CD4-positive, CD25-positive, alpha-beta regulatory T cell (primary cell): ENCODE measurements at places on chromosomes 2 and 18.
A peak's percentile ranks its signal among the peaks of the same experiment; 100 is the strongest.

DNA sequence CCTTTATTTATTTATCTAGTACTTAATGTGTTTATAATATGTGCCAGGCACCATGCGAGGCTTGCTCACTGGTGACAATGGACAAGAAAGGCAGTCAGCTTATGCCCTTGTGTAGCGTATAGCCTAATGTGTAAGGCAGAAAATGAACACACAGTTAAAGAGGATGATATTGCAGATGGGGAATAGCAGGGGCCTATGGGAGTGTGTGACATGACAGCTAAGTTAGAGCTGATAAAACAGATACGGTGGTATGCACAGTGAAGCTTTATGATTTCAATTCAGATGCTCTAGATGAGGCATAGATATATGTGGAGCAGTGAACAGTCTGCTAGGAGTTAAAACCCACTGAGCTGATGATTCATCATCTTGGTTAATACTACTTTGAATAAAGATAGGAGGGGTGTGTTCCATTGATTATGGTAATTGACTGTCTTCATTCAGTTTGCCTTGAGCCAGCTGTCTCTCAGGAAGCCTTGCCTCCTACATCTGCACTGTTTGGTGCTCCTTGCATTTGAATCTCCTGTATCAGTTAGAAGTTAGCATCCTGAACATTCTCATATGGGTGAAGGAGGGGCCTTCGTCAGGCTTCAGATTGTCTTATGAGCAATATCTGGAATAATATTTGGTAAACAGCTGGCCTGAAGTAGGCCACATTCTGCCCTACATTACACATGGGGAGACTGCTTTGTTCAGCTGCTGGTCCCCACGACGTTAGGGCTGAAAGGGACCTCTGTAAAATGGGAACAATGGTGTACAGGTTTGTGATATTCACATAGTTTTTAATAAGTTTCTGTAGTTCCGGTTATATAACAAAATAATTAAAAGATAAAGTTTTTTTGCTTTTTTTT is 13.2 kb downstream of the MAP4K4 start:
- DNase-seq: no peak

GRCh38 chr2:182077023-182077422 is 91.4 kb downstream of the PPP1R1C start:
- no peak for DNase-seq

- DNase-seq: no peak
These were observed 305.7 kb downstream of the DYSF start for GRCh38 chr2:71759060-71759459.

DNA sequence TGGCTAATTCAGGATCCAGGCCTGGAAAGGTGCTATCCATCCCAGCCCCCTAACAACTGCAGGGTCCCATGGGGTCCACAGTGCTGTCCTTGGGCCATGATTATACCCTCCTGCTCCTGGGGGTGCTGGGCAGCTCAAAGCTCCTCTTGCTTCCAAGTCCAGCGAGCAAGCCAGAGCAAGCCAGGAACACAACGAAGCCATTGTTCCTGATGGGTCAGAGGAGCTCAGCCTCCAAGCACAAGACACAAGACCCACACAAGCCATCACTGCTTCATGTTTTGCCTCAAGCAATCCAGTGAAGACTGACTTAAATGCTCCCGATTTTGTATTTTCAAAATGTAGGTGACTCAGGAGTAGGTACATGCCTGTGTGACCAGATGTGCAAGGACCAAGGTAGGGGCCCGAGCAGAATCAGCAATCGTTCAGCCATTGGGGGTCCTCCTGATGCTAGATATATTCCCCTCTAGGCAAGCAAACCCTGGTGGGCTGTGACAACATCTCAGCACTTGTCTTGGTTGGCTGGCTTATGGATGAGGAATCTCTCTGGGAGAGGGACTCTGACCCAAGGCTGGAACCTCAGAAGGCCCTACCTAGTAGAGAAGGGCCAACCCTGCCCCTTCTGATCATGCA is 90.8 kb downstream of the EPAS1 start:
- DNase-seq: no peak

DNA sequence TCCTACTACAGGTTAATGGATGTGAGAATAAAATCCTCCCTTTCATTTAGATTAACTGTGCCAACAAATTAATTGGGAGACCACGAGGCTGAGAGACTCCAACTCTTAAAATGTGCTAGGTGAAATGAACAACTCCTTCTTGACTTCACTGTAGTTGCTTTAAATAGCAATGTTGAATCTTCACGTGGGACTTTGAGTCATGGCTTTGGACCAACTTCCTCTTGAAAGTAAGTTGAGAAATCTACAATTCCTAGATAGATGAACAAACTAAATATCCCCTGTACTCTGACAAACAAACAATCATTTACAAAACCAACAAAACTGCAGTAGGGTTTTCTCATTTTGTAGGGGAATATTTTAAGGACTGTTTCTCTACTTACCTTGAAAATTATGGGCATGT is 291.9 kb upstream of the SPRED2 start:
- no peak for DNase-seq

DNA sequence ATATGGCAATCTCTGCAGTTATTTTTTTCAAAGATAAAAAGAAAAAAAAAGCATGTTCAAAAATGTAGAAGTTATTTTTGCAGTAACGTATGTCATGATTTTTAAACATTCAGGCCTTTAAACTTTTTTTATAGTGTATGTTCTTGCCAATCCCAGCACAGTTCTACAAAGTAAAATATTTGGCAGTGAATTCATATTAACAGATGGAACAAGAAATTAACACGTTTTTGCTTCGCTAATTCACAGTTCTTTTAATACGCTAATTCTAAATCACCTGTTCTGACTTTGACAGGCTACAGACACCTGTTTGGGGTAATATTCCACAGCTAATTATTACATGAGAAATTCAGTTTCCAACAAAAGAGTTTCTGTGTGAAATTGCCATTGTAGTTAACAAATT is 183.2 kb downstream of the ARHGAP15 start:
- no peak for DNase-seq

GRCh38 chr2:37302701-37303252 is 21.9 kb downstream of the PRKD3 start:
- no peak for DNase-seq

- no peak for DNase-seq
These were observed 78.4 kb upstream of the MEX3C start for GRCh38 chr18:51275712-51276476.

DNA sequence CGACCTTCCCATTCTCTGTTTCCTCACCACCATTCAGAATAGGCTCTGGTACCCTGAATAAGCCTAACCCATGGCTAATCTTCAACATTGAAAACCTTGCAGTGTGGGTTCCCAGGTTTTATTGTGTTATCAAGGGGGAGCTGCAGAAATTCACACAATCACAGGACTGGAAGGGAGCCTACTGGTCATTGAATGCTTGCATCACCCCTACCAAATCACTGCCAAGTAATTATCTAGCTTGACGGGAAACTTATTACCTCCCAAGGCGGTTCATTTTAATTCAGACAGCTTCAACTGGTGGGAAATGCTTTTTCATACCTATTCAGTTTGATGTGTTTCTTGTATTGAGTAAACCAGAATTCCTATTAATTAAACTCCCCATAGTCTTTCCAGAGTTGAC is 33.6 kb upstream of the EFEMP1 start:
- DNase-seq: no peak

DNA sequence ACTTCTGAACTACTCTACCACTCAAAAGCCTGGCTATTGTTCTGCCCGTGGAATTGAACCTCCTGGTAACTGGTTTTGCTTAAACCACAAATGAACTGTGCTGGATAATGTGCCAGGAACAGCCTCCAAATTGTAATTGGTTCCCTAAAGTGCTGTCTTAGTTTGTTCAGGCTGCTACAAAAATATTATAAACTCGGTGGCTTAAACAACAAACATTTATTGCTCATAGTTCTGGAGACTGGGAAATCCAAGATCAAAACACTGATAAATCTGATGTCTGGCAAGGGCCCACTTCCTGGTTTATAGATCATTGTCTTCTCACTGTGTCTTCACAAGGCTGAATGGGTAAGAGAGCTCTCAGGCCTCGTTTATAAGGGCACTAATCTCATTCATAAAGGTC is 149.2 kb upstream of the NCKAP5 start:
- no peak for DNase-seq

- no peak for DNase-seq
These were observed 519 bp downstream of the METTL4 start for GRCh38 chr18:2570772-2571199.

- no peak for DNase-seq
These were observed 155.7 kb downstream of the IRS1 start for GRCh38 chr2:226643946-226644282.

DNA sequence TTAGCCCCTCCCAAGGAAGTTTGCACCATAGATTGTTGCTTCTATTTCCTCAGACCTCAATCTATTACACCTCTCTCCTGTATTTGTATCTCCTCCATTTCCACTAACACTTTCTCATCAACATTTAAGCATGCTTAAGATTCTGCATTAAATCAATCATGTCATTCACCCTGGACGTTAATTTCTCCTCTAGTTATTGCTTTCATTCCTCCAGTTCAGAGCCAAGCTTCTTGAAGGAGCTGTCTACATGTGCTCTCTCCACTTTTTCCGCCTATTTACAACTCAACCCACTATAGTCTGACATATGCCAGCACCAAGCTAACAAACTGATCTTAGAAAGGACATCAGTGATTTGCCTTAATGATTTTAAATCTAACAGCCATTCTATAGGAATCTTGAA is 99.5 kb downstream of the OLA1 start:
- DNase-seq: no peak

DNA sequence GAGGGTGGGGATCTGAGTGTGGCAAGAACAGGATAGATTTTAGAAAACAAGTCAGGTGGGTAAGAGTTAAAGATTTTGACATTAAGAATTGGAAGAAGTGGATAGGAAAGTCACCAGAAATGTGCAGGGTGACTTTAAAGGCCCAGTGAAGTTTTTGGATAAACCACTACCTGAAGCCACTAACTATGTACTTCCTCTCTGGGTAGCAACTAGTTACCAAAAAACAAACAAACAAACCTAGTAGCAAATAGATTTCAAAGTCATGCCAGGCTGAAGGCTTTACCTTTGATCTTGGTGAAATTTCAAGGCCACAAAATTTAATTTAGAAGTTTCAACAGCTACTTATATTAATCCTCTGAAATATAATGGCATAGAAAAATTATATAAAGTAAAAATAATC is 42.5 kb downstream of the PSMA8 start:
- no peak for DNase-seq

GRCh38 chr2:237131749-237132533 is 46.3 kb downstream of the COPS8 start:
- DNase-seq: no peak

DNA sequence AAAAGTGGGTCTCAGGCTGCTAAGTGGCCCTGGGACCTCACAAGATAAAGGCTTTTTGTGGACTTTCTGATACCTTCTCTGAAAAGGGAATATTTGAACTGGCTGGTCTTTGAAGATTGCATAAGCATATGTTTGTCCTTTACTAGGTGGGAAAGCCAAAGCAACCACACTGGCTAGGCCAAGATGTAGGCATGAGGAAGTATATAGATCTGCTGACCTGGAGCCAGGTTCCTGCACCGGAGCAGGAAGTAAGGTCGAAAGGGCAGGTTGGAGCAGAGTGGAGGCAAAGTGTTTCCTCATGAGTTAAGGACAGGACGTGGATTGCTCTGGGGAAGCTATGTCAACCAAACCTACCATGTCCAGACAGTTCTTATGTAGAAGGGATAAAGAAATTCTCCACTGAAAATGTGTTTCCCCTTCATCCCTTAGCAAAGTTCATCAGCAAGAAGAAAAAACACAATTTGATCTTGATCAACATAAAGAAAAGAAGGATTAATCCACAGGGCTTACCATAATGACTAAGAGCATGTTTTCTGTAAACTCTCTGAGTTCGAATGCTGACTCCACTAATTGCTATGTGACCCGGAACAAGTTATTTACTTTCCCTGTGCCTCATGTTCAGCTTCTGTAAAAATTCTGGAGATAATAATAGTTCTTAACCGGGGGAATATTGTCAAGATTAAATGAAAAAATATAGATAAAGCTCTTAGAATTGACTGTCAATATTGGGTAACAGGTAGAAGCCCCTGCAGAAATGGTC is 156.1 kb upstream of the SRD5A2 start:
- no peak for DNase-seq

- DNase-seq: no peak
These were observed 80.3 kb downstream of the SPP2 start for GRCh38 chr2:234130777-234131181.

DNA sequence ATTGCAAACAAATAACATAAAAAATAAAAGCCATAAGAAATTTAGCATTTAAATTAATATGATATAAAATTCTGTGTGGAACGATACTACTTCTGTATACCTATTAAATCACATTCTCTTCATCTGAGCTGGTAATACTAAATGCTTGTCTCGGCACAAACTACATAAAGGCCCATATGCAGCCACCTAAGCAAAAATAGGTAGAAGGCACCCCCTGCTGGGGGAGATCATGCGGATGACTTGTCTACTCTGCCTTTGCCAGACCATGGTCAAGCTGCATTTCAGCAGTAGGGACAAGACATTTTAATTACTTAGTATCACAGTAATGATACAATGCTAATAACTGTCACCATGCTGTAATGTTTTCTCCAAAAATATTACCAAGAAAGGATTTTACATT is 108.0 kb downstream of the CDH19 start:
- DNase-seq: no peak

- DNase-seq: peak; percentile 34
These were observed 39.9 kb upstream of the CDC42EP3 start for GRCh38 chr2:37711308-37711731.

- no peak for DNase-seq
These were observed 132.1 kb downstream of the MSH2 start for GRCh38 chr2:47535073-47535472.

GRCh38 chr2:20103530-20103929 is 52.1 kb upstream of the LAPTM4A start:
- DNase-seq: no peak

- no peak for DNase-seq
These were observed 185.1 kb upstream of the LHCGR start for GRCh38 chr2:48940606-48941005.

DNA sequence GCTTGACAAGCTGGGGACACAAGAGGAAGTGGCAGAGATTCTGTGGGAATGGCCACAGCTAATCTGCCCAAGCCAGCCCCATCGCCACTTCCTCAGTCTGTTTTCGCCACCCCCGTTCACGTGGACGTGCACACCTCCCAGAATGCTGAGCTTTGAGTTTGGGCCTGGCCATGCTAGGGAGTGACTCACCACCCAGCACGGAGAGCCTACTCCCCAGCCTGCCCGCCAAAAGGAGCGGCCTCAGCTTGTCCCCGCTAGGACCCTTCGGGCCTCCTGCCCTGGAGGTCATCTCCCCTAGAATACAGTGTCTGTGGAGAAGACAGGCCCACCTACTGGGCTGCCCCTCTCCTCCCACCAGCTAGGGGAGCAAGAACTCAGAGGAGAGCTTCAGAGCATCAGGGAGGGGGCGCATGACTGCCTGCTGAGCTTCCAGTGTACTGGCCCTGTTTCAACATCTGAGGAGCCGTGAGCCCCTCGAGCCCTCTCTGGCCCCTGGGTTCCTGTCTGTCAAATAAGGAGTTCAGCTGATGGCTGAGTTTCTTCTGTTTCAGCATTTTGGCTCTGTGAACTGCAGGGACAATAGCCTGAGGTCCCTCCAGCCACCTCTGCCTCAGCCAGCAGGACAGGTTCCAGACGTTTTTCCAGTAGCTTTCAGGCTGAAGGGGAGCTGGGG is 5.1 kb downstream of the SLC35F6 start:
- DNase-seq: no peak

GRCh38 chr2:133561045-133561852 is 7.0 kb downstream of the NCKAP5 start:
- no peak for DNase-seq
